Choroid plexus epithelial cell (primary cell): ENCODE measurements at places on chromosomes 11 and 22.

- peak; percentile 55 for DNase-seq
These were observed 255.1 kb downstream of the TTC28 start for GRCh38 chr22:28424427-28425080.

DNA sequence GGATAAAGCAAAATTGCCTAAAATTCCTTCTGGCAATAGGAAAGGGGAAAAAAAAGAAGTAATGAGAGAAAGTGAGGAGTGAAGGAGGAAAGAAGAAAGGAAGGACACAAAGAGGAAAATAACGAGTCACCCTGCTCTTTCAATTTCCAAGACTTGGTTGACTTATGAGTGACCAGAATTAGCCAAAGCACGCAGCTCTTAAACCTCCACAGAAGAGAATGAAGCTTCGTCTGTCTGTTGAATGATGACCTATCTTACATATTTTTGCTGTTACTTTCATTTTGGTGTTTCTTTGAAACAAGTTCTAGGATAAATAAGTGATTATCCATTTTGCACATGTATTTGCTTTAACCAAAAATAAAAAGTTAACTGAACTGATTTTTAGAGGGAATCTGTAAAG, 728 bp downstream of the MMP27 start:
- DNase-seq: no peak

- peak; percentile 50 for DNase-seq
These were observed 30.1 kb downstream of the ANO1 start for GRCh38 chr11:70108250-70108649.

GRCh38 chr11:123562158-123562557, 92.3 kb downstream of the SCN3B start:
- DNase-seq: no peak

GRCh38 chr22:33687464-33687863, 232.8 kb downstream of the LARGE1 start:
- DNase-seq: no peak

- no peak for DNase-seq
These were observed 484.0 kb downstream of the METTL15 start for GRCh38 chr11:28592141-28592540.
